ENCODE measurements at places on chromosomes 6 and 20. TPM values are rescaled to one million over a fixed set of nuclear protein-coding genes. Genes with fewer than 3 reads are reported as not detected.

GRIK2 gene
- total RNA-seq: 3.6 TPM

DNA sequence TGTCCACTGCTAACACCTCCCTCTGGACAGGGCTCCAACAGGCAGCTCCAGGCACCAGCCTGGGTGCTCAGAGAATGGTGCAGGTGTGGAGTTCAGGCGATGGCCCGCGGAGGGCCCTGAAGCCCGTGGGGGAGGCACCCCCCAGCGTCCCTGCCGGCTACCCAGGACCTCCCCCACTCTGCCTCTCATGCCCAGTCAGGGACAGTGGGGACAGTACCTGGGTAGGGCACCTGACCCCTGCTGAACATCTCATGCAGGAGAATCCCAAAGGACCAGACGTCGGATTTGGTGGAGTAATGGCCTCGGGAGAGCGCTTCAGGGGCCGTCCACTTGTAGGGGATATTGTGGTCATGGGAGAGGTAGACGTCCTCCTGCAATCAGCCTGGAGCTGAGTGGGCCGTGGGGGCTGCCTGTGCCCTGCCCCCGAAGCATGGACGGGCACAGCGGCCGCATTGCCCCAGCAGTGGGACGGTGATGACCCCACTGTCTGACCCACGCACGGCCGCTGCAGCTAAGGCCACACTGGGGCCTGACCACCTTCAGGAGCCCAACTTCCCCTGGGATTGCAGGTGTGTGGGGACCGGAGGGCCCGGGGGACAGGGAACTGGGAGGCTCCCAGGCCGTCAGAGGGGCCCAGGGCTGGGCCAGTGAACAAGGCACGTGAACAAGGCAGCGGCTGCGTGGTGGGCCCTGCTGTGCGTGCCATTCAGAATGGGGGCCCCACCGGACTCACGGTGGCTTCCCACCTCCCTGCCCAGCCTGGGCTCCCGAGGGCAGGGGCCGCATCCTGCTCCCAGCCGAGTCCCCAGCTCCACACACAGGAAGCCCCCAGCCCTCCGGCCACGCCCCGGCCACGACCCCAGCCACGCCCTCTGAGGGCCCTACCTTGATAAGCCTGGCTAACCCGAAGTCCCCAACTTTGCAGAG, 7.1 kb downstream of the PTK6 start:
- no peak for DNase-seq
- no peak overlapping the region for H3K4me3 ChIP-seq
- H3K27ac ChIP-seq: no peak overlapping the region
- H3K4me1 ChIP-seq: peaks cover 4% of the 10 kb centered on the region
- H3K36me3 ChIP-seq: no peaks in the 10 kb centered on the region

DNA sequence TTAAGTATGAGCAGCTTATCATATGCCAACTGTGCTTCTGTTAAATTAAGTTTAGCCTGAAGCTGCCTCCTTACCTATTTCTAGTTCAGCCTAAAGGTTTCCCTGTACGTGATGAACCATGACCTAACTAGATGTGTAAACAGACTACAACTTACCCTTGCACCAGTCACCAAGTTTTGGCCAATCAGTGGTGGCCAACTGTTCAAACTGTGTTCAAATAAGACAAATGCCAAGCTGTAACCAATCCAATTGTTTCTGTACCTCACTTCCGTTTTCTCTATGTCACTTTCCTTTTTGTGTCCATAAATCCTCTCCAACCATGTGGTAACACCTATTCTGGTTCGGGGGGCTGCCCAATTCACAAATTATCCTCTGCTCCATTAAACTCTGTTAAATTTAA, 6.0 kb upstream of the SLC2A10 start:
- no peaks in the 10 kb centered on the region for H3K36me3 ChIP-seq
- no peak for DNase-seq
- H3K27me3 ChIP-seq: peaks cover 11% of the 10 kb centered on the region

SMLR1 gene
- total RNA-seq: not detected

CD83 gene
- total RNA-seq: 2.9 TPM
